Transverse colon (tissue), 4 donors: ENCODE measurements at places on chromosomes 12 and 14. TPM values are rescaled to one million over a fixed set of nuclear protein-coding genes. Genes with fewer than 3 reads are reported as not detected.

AJUBA gene
- total RNA-seq, result not detected

ABCD2 gene
- 1.9 TPM for total RNA-seq

- no peak overlapping the region for H3K4me3 ChIP-seq
- no peaks in the 10 kb centered on the region for H3K4me1 ChIP-seq
- no peaks in the 10 kb centered on the region for H3K27me3 ChIP-seq
- DNase-seq, result no peak
Observed at GRCh38 chr14:97306760-97307246, 509.6 kb downstream of the VRK1 start.

GLI1 gene
- total RNA-seq, result 0.79 TPM

DNA sequence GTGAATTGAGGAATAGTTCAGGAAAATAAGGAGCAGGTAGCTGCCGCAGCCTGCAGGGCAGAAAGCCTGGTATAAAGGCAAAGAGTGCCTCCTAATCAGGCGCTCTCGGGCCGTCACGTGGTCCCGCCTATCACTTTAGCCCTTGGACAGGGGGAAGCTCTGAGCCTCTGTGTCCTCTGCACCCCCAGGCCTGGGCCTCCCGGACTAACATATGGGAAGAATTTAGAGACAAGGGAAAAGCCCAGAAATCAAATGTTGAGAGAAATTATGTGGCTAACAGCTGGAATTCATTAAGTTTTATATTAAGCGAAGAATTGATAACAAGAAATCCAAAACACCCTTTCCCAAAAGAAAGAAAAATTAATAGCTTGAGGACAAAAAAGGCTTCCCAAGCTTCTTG, 417.7 kb downstream of the ATP23 start:
- H3K27ac ChIP-seq, result no peak overlapping the region
- H3K4me3 ChIP-seq, result no peak overlapping the region
- no peaks in the 10 kb centered on the region for H3K27me3 ChIP-seq
- H3K4me1 ChIP-seq, result no peaks in the 10 kb centered on the region
- DNase-seq, result no peak
- no peaks in the 10 kb centered on the region for H3K36me3 ChIP-seq

DNA sequence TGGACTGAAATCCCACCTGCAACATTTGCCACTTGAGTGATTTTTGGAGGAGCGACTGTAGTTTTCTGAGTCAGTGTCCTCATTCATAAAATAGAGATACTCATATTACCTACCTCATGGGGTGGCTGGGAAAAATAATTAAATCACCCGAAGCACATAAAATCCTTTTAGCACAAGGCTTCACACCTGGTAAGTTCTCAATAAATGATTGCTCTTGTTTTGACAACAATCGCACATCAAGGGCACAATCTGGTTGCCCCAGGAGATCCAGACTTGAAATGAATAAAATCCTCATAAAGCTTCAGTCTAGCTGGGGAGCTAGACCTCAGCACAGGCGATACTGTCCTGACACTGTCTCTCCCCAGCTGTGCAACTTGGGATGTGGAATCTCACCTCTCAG, 76.0 kb upstream of the CCDC60 start:
- no peaks in the 10 kb centered on the region for H3K4me1 ChIP-seq
- DNase-seq, result no peak
- H3K27ac ChIP-seq, result no peak overlapping the region
- no peaks in the 10 kb centered on the region for H3K36me3 ChIP-seq

GRCh38 chr14:31206536-31207286, 882 bp downstream of the HECTD1 start:
- peak; percentile 47 for DNase-seq
- H3K27ac ChIP-seq, result peak overlapping the region; percentile 100
- H3K27me3 ChIP-seq, result no peaks in the 10 kb centered on the region
- peak overlapping the region; percentile 96 for H3K4me3 ChIP-seq
- no peaks in the 10 kb centered on the region for H3K36me3 ChIP-seq

NKX2-1 gene
- not detected for total RNA-seq

DNA sequence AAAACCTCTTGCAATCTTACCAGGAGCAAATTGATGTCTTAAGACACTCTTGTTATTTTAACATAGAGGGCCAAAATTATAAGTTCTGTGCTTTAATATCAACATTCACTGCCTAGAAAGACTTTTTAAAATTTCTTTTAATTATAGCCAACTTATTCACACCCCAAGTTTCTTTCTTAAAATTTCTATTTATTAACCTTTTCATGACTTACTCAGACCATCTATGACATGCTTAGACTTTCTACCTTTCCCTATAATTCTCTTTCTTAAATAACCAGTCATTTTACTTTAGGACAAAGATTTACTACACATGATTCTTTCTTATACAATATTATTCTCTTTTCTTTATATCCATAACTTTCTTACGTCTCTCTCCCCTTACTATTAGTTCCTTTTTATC, 220.4 kb downstream of the NUBPL start:
- H3K27me3 ChIP-seq, result no peaks in the 10 kb centered on the region
- DNase-seq, result no peak
- H3K27ac ChIP-seq, result no peak overlapping the region
- H3K4me1 ChIP-seq, result no peaks in the 10 kb centered on the region
- no peaks in the 10 kb centered on the region for H3K36me3 ChIP-seq

DNA sequence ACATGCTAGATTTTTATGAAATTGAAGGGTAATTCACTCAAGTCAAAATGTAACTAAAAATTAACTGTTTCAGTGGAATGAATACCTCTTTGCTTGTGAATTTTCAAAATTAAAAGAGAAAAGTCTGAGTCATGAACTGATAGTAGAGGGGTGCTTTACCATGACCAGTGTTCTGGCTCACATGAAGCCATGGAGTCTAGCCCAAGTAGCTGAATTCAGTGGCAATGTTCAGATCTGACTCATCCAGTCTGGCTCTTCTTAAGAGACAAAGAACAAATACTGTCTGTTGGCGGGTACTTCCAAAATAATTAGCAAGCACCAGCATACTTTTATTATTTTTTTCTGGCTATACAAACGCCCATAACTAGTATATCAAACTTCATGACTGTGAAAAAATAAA, 366.3 kb upstream of the GARIN6 start:
- H3K27ac ChIP-seq, result no peak overlapping the region
- no peaks in the 10 kb centered on the region for H3K4me1 ChIP-seq
- no peaks in the 10 kb centered on the region for H3K27me3 ChIP-seq
- no peak overlapping the region for H3K4me3 ChIP-seq

DNA sequence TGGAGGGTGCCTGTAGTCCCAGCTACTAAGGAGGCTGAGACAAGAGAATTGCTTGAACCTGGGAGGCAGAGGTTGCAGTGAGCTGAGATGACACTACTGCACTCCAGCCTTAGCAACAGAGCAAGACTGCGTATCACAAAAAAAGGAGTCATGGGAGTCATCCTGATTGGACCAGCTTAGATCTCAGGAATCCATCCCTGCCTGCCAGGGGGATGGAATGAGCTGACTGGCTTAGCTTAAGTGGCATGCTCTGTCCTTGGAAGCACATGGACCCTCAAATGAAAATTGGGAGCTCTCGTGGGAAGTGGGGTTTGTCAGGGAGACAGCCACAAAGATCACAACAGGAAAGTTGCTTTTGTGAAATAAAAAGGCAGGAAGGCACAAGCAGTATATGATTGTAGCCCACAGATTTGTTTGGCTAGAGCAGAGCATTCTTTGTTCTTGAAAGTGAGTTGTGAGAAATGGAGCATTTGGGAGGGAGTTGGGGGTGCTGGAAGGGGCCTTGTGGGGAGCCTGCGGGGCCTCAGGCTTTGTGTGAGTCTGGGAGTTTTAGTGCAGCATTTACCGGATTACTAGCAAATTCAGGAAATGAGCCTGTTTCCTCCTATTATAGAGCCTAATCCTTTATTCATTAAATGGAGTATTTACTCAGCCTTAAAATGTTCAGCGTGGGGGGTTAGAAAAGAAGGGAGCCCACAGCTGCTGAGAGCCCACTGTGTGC, 30.7 kb downstream of the DGLUCY start:
- no peak for DNase-seq
- no peaks in the 10 kb centered on the region for H3K27me3 ChIP-seq
- H3K4me1 ChIP-seq, result peaks cover 8% of the 10 kb centered on the region
- H3K27ac ChIP-seq, result peak overlapping the region; percentile 8
- H3K4me3 ChIP-seq, result no peak overlapping the region

GRCh38 chr14:82244791-82245190, 711.1 kb upstream of the SEL1L start:
- no peaks in the 10 kb centered on the region for H3K27me3 ChIP-seq
- no peak overlapping the region for H3K27ac ChIP-seq
- H3K4me1 ChIP-seq, result no peaks in the 10 kb centered on the region

GRCh38 chr12:59260202-59260601, 335.6 kb upstream of the SLC16A7 start:
- DNase-seq, result no peak
- H3K36me3 ChIP-seq, result no peaks in the 10 kb centered on the region
- H3K4me3 ChIP-seq, result no peak overlapping the region
- no peaks in the 10 kb centered on the region for H3K4me1 ChIP-seq

GRCh38 chr14:47276931-47277330, 398.5 kb downstream of the MDGA2 start:
- no peaks in the 10 kb centered on the region for H3K4me1 ChIP-seq
- H3K27me3 ChIP-seq, result no peaks in the 10 kb centered on the region
- H3K4me3 ChIP-seq, result no peak overlapping the region
- H3K27ac ChIP-seq, result no peak overlapping the region
- no peaks in the 10 kb centered on the region for H3K36me3 ChIP-seq

DNA sequence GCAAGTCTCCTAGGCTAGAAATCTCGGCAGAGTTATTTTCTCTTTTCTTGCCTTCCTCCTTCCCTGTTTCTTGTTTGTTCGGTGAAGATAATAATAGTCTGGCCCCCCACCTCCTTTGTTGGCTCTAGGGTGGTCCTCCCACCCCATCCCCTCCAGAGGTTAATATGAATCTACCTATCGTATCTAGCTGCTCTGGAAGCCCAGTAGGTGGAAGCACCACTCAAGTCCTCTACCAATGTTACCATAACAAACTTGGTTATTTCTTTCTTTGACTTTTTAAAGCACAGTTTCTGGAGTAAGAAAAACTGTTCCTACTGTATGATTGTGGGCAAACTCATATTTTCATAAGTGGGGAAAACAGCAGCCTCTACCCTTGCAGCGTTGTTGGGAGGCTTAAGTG, 19.7 kb upstream of the GRIP1 start:
- H3K4me1 ChIP-seq, result no peaks in the 10 kb centered on the region
- no peak for DNase-seq
- H3K36me3 ChIP-seq, result no peaks in the 10 kb centered on the region
- peaks cover 3% of the 10 kb centered on the region for H3K27me3 ChIP-seq
- H3K27ac ChIP-seq, result no peak overlapping the region

SLC2A13 gene
- 42.6 TPM for total RNA-seq

DNA sequence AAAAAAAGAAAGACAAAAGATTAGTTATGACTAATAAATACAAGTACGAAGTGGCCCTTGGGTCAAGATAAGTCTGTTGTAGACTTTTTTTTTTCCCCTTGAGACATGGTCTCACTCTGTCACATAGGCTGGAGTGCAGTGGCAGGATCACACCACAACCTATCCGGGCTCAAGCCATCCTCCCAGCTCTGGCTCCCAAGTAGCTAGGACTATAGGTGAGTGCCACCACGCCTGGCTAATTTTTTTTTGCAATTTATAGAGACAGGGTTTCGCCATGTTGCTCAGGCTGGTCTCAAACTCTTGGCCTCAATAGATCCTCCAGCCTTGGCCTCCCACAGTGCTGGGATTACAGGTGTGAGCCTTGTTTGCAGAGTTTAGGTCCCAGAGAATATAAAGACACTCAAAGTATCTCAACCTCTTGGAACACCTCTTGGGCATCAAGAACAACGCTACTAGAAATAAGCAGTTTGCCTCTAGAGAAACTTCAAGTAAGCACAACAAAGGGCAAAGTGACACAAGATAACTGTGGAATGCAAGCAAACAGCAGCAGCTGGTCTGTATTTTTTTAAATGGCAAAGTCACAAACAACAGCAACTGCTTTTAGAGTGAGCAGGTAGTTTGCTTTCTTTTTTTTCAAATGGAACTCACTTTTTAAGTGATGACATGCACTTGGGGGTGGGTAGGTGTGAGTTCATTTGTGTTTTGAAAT, 3.9 kb upstream of the MDM2 start:
- H3K36me3 ChIP-seq, result no peaks in the 10 kb centered on the region
- DNase-seq, result no peak
- H3K4me3 ChIP-seq, result no peak overlapping the region
- H3K27ac ChIP-seq, result no peak overlapping the region
- no peaks in the 10 kb centered on the region for H3K27me3 ChIP-seq

IFI27 gene
- 270 TPM for total RNA-seq
